ENCODE measurements at places on chromosomes 5 and 9.
A peak's percentile ranks its signal among the peaks of the same experiment; 100 is the strongest.

- DNase-seq, result no peak
These were observed 41.0 kb upstream of the DMRT3 start for GRCh38 chr9:935348-935965.

DNA sequence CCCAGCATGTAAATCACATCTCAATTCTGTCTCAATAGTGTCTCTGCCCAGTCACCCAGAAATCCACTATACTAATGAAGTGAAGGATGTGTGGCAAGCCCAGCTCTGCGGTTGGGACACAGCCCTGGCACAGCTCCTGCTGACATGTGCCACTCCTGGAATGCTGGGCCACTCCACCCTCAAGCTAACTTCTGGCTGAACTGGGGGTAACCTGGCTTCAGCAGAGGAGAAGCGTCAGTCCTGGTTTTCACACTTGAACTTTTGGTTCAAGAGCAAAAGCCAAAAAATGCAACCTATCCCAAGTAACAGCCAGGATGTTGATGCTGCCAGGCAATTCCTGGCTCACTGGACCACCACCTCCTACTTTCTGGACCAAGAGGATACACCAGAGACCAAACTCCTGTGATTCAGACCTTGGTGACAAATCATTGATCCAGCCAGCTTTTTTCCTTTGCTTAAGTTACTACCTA lies 86.4 kb downstream of the ARRDC3 start:
- DNase-seq, result no peak

GRCh38 chr5:143347046-143347445 lies 56.4 kb downstream of the NR3C1 start:
- DNase-seq, result no peak

- peak; percentile 44 for DNase-seq
These were observed 21.6 kb downstream of the BHMT start for GRCh38 chr5:79133121-79133656.

GRCh38 chr9:133619791-133620190 lies 10.6 kb upstream of the FAM163B start:
- DNase-seq, result peak; percentile 38

- DNase-seq, result no peak
These were observed 59.1 kb upstream of the PHF2 start for GRCh38 chr9:93517331-93517730.

- no peak for DNase-seq
These were observed 58.1 kb downstream of the ADRB2 start for GRCh38 chr5:148884339-148885020.

GRCh38 chr9:33264003-33264472 lies 470 bp downstream of the BAG1 start:
- peak; percentile 58 for DNase-seq

GRCh38 chr5:6652025-6652424 lies 18.8 kb downstream of the SRD5A1 start:
- no peak for DNase-seq

DNA sequence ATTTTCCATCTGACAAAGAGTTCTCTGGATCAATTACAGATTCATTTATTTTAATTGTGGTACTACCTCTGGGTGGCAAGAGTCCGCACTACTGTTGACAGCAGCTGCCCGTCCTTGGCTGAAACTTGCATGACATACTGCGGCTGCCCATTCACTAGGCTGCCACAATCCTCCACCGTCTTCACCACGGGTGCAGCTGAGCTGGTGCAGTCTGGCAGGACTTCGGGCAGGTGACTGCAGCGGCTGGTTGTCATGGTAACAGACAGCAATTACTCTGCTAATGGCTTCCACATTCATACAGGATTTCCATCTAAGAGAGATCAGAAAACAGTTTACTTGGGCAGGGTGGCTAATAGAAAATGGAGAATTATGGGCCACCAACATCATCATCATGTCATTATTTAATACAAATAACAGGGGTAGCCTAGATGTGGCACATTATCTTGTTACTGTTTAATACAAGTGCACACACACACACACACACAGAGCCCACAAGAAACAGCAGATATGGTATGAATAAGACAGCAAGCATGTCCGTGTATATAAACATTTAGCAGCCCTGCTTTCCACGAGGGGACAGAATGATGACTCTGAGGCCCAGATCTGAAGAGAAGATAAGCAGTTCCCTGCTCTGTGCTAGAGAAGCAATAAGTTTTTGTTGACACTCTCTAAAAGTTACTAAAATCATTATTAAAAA lies 112.3 kb downstream of the MARCHF3 start:
- DNase-seq, result no peak

- DNase-seq, result no peak
These were observed 610.6 kb upstream of the GRAMD2B start for GRCh38 chr5:125812651-125813050.

DNA sequence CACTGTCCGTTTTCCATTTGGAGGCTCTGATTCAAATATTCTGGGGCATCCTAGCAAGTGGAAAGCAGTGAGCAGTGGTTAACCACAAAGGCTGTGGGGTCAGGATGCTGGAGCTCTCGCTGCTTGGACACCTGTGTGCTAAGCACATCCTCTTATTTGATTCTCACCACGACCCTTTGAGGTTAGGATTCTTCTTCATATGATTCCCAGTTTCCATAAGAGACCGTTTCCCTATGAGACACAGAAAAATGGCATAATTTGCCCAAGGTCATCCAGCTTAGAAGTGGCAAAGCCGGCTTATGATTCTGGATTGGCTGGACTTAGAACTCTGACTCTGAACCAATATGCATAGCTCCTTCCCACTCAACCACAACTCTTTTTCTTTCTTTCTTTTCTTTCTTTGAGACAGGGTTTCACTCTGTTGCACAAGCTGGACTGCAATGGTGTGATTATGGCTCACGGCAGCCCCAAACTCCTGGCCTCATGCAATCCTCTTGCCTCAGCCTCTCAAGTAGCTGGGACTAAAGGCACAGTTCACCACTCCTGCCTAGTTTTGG lies 207.7 kb downstream of the TTLL11 start:
- DNase-seq, result no peak

GRCh38 chr9:120761006-120761405 lies 32.2 kb downstream of the FBXW2 start:
- DNase-seq, result no peak

DNA sequence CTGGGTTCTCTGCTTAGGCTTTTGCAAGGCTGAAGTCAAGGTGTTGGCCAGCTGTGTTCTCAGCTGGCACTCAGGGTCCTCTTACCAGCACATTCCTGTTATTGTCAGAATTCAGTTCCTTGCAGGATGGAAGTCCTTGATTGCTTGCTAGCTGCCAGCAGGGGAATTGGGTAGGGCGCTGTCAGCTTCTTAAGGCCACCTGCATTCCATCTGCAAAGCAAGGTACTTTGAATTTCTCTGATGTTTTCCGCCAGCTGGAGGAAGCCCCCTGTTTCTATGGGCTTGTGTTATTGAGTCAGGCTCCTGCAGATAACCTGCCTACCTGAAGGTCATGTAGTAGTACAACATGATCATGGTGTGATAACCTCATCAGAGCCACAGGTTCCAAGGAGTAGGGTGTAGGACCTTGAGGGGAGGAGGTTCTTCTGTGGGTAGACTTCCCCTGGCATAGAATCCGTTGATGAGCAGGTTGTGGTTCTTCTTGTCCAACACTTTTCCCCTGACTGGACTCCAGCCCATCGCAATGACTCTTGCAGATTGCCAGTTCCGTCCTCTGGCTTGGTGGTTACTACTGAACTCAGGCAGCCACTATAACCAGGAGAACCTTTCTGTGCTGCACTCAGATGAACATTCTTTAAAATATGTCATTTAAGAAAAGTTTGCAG lies 6.8 kb downstream of the TENT4A start:
- DNase-seq, result no peak

DNA sequence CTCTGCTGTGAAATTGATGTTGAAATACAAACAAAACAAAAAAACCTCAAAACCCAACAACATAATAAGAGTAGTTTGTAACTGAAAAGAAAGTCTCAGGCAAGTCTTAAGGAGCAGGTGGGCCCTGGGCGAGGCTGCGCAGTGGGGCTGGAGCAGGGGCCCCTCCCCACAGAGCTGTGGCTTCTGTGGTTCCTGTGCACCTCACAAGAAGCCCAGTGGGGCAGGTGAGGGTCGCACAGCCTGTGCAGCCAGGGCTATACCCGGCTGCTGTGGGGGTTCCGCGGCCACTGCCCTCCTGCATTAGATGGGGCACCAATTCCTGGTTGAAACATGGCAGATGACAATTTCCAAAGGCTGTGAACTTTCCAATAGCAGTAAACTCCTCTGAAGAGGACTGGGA lies 75.3 kb downstream of the TRIO start:
- no peak for DNase-seq

DNA sequence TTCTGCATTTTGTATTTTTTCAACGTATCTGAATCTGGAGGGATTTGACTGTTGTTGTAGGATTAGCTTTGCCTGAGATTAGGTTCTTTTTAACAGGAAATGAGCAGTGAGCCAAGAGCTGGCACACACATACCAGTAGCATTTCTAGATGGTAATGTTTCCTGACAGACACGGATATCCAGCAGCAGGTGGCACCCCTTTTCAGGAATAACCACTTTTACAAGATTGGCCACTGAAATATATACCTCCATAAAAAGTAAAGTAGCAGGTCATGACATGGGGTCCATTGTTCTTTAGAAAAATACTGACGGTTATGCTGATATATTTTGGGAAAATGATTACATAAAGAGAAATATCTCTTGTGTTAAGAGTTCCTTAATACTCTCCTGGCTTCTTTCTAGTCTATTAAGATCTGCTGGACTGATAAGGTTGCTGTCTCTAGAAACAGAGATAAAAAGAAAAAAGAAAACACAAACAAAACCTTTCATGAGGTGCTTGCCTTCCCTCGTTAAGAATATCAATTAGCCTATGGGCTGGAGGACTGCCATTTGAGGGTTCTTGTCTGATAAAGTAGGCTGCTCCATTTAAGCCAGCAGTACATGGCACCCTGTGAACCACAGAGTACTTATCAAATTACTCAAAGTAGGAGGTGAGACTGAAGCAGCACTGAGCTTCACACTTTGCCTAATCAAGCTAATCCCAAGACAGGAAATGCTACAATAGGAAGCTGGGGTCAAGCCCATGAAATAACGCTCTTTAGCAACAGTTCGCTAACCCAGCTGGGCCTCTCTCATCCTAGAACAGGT lies 101.6 kb upstream of the PCA3 start:
- peak; percentile 32 for DNase-seq

- no peak for DNase-seq
These were observed 41.1 kb downstream of the FGF1 start for GRCh38 chr5:142644640-142645361.

DNA sequence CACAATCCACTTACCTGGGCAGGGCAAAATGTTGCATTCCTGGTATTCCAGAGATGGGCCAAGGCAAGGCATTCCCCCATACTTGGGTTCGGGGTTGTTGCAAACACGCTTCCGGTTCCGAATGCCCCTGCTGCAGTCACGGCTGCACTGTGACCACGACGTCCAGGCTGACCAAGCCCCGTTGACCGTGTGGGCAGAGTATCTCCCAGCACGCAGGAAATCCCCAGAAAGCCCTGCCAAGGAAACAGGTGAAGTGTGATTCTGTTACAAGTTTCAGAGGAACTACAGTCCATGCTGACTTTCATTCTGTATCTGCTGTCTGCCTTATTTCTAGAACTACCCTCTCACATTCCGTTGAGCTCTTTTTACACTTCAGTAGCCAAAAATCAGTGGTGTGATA lies 483.0 kb downstream of the SEMA5A start:
- DNase-seq, result no peak

- DNase-seq, result no peak
These were observed 31.3 kb downstream of the TMEM174 start for GRCh38 chr5:73204332-73204731.

- DNase-seq, result peak; percentile 14
These were observed 17.6 kb upstream of the SETX start for GRCh38 chr9:132372177-132373095.

DNA sequence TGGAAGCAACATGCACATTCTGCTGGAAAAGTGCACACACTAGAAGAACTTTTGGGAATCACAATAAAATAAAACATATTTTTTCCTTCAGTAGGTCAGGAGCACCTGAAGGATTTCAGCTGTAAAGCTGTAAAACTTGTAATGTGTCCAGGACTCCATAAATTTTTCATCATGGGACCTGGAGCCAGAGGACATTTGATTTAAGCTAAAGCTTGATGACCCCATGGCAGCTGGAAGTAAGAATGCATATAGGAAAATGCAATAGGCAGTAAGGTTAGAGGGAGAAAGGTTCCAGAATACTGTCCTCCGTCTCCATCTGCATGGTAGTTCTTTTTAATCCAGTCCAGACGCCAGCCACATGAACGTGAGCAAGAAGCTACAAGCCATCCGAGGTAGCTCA lies 166.0 kb downstream of the ADAMTSL1 start:
- DNase-seq, result no peak

DNA sequence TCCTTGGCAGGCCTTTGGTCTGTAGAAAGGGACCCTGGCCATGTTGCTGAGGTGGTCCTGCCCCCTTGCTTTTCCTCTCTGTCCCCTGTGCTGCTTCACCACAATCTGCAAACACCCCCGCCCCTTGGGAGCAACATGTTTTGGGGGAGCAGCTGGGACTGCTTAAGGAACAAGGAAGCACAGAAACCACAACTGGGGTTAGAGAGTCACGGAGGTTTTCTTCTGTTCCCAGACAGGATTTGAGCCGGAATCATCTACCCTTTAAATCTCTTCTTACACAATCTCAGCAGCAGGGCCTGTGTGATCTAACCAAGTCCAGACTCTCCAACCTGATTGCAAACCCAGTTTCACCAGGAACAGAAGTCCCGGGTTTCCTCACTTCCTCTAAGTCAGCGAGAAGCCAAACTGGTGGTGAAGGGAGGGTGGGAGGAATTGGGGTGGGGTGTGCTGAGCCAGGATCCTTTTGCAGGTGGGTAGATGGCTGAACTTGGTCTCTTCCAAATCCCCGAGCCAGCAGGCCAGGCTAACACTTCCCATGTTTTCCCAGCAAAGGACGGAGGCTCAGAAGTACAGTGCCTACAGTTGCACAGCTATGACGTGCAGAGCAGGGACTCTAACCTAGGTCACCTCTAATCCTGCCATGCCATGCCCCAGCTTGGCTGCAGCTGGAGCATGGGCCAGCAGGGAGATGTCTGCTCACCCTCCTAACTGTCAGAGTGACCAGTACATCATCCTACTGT lies 25.0 kb downstream of the SH3PXD2B start:
- no peak for DNase-seq

GRCh38 chr5:106408141-106408540 lies 1262.6 kb downstream of the EFNA5 start:
- no peak for DNase-seq

- DNase-seq, result peak; percentile 95
These were observed 94.7 kb upstream of the ANKRD55 start for GRCh38 chr5:56327809-56328208.

DNA sequence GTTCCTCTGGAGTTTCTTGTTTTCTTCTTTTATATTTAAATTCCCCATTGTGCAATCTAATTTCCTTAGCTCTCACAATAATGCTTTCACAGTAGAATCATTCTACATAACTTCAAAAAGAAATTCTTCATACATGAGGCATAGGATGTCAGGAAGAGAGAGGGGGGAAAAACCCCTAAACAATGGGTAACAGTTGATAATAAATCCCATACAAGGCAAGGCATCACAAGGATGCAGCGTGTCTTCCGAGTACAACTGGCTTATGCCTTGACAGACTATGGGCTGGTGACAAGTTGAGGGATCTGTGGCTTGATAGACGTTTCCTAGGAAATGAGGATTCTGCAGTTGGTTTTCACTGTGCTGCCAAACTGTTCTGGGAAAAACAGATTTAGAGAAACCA lies 247.4 kb downstream of the ARL15 start:
- DNase-seq, result no peak

Data from activated CD4-positive, alpha-beta T cell treated with anti-CD3 and anti-CD28 coated beads, Interleukin-10, Interleukin-2, amounts not matched to agents 100 ng/mL and 50 ng/mL, durations not matched to agents 16 hours and 8 hours (primary cell).